ENCODE measurements at places on chromosomes 4 and X. TPM values are rescaled to one million over a fixed set of nuclear protein-coding genes. Genes with fewer than 3 reads are reported as not detected.

The MAOA gene
- 23.5 TPM for polyA plus RNA-seq

The AWAT1 gene
- polyA plus RNA-seq: not detected

The MSMO1 gene
- 151 TPM for polyA plus RNA-seq

The CXorf65 gene
- not detected for polyA plus RNA-seq

The EMCN gene
- polyA plus RNA-seq: 13.9 TPM

The CACNA1F gene
- 0.21 TPM for polyA plus RNA-seq

The CT45A2 gene
- not detected for polyA plus RNA-seq

DNA sequence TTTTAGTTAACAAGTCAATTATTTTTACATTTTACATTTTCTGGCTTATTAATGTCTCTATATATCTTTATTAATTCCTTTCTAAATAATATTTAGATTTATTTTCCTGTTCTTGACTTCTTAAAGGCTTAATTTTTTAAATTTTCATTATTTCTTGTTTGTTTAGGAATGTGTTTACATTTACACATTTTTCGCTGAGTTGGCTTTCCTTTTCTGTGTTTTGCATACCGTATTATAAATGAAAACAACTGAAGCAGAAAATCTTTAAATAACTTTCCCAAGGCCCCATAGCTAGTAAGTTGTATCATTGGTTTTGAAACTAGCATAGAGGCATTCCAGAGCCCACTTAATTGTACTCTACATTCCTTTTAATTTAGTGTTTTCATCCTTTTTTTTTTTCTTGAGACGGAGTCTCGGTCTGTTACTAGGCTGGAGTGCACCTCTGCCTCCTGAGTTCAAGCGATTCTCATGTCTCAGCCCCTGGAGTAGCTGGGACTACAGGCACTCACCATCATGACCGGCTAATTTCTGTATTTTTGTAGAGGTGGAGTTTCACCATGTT lies 261.6 kb downstream of the IQCM start:
- H3K27ac ChIP-seq: no peak overlapping the region
- no peak for DNase-seq
- H3K36me3 ChIP-seq: no peaks in the 10 kb centered on the region
- H3K4me3 ChIP-seq: no peak overlapping the region

GRCh38 chrX:45852884-45853283 lies 652.2 kb upstream of the DIPK2B start:
- peaks cover 8% of the 10 kb centered on the region for H3K27me3 ChIP-seq
- DNase-seq: no peak
- H3K36me3 ChIP-seq: no peaks in the 10 kb centered on the region
- no peak overlapping the region for H3K4me3 ChIP-seq
- no peak overlapping the region for H3K27ac ChIP-seq

GRCh38 chr4:26030780-26031179 lies 116.8 kb downstream of the SMIM20 start:
- no peaks in the 10 kb centered on the region for H3K36me3 ChIP-seq
- peaks cover 6% of the 10 kb centered on the region for H3K27me3 ChIP-seq
- no peak overlapping the region for H3K4me3 ChIP-seq
- peaks cover 16% of the 10 kb centered on the region for H3K4me1 ChIP-seq
- no peak for DNase-seq
- H3K27ac ChIP-seq: no peak overlapping the region

- H3K4me1 ChIP-seq: no peaks in the 10 kb centered on the region
- no peaks in the 10 kb centered on the region for H3K36me3 ChIP-seq
- no peak overlapping the region for H3K4me3 ChIP-seq
- no peak for DNase-seq
- H3K27me3 ChIP-seq: no peaks in the 10 kb centered on the region
These were observed 48.1 kb downstream of the PDGFC start for GRCh38 chr4:156923525-156923924.

DNA sequence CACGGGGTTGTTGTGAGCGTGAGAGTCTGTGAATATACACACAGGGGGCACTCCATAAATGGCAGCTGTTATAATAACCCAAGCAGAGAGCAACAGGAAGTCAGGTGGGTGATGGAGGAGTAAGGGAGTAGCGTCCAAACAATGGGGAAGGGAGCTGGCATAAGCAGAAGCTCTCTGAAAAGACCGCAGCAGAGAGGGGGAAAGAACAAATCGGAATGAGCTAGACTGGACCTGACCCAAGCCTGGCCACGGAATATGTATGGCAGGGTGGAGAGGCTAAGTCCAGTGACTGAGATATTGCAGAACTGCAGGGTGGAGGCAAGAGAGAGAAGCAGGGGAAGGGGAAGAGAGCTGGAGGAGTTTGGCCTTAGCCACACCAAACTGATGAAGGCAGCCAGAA lies 6.5 kb upstream of the GJB1 start:
- no peak overlapping the region for H3K27ac ChIP-seq
- no peaks in the 10 kb centered on the region for H3K27me3 ChIP-seq
- no peaks in the 10 kb centered on the region for H3K36me3 ChIP-seq
- no peaks in the 10 kb centered on the region for H3K4me1 ChIP-seq
- DNase-seq: no peak

- no peak for DNase-seq
- peaks cover 19% of the 10 kb centered on the region for H3K27me3 ChIP-seq
- H3K4me3 ChIP-seq: peak overlapping the region; percentile 26
- no peaks in the 10 kb centered on the region for H3K36me3 ChIP-seq
These were observed 15.5 kb upstream of the ESX1 start for GRCh38 chrX:104270212-104270611.

DNA sequence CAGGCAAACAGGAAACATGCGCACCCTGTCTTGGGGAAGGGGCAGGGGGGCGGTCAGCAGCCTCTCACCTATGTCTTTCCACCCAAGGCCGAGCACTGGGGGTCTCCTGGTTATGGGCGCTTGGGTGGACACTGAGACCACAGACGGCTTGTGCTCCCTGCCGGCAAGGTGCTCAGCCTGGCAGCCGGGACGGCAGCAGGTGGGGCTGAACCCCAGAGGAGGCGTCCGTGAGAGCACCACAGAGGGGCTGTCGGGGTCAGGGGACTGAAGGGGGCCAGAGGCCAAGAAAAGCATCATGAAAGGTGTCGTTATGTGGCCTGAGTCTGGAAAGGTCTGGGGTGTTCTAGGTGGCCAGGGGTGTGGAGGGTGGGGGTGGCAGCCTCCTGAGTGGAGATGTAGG lies 19.6 kb downstream of the DOK7 start:
- no peak overlapping the region for H3K4me3 ChIP-seq
- H3K27ac ChIP-seq: no peak overlapping the region
- no peak for DNase-seq
- peaks cover 19% of the 10 kb centered on the region for H3K27me3 ChIP-seq
- H3K36me3 ChIP-seq: peaks cover 10% of the 10 kb centered on the region

DNA sequence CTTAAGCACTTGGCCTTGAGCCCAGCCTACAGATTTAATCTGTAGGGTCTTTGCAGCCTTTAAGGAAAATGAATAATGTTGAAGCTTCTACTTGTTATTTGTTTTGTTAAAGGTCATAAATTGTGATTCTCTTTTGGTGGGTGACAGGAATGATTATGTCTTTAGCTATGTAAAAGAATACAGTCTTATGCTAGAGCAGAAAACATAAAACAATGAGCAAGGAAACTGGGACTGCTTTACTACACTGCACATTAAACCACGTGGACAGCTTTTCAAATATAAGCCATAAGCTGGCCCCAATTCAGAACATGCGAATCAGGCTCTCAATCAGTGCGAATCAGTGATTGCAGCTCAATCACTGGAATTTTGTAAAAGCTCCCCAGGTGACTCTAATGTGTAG lies 40.9 kb upstream of the TBC1D19 start:
- no peaks in the 10 kb centered on the region for H3K27me3 ChIP-seq
- DNase-seq: peak; percentile 14
- H3K36me3 ChIP-seq: no peaks in the 10 kb centered on the region

DNA sequence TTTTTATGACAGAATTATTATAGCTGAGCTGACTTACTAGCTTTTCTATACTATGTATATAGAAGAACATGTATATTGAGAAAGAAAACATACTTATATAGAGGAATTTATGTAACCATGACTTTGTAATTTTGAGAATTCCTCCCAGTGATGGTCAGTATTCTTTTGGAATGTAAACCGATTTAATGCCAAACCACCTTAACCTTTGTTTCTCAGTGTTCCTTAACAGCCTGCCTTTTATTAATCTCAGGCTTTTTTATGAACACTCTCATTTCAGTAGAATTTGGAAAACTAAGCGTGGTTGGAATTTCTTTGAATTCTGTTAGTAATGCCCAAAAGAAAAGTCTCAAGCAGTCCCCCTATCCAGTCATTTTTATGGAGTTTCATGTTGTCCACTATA lies 47.0 kb downstream of the MOSPD2 start:
- H3K27me3 ChIP-seq: peaks cover 16% of the 10 kb centered on the region
- DNase-seq: no peak
- no peak overlapping the region for H3K4me3 ChIP-seq
- H3K27ac ChIP-seq: no peak overlapping the region
- no peaks in the 10 kb centered on the region for H3K36me3 ChIP-seq
- H3K4me1 ChIP-seq: no peaks in the 10 kb centered on the region

DNA sequence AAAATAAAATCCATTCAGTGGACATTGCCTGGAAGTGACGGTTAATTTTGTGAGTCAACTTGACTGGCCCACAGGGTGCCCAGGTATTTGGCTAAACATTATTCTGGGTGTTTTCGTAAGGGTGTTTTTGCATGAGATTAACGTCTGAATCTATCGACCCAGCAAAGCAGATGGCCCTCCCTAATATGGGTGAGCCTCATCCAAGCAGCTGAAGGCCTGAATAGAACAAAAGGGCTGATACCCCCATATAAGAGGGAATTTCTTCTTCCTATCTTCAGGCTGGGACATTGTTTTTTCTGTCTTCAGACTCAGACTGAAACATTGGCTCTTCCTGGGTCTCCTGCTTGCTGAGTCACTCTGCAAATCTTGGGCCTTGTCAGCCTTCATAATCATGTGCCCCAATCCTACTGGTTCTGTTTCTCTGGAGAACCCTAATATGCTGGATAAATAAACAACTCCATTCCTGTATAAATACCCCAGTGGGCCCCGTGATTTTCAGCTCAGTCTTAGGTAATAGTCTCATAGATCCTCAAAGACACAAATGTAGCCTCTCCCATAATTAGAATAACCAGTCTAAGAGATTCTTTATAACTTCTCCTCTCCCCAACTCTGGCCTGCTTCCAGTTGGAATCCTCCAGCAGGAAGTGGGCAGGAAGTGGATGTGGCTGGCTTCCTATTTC lies 33.1 kb upstream of the DDX3X start:
- peaks cover 2% of the 10 kb centered on the region for H3K4me1 ChIP-seq
- no peak overlapping the region for H3K27ac ChIP-seq
- no peaks in the 10 kb centered on the region for H3K36me3 ChIP-seq
- no peak for DNase-seq
- no peak overlapping the region for H3K4me3 ChIP-seq
- H3K27me3 ChIP-seq: peaks cover 31% of the 10 kb centered on the region

GRCh38 chr4:47703008-47703407 lies 134.9 kb downstream of the CORIN start:
- H3K4me1 ChIP-seq: no peaks in the 10 kb centered on the region
- no peak overlapping the region for H3K27ac ChIP-seq
- no peaks in the 10 kb centered on the region for H3K27me3 ChIP-seq
- no peak overlapping the region for H3K4me3 ChIP-seq

DNA sequence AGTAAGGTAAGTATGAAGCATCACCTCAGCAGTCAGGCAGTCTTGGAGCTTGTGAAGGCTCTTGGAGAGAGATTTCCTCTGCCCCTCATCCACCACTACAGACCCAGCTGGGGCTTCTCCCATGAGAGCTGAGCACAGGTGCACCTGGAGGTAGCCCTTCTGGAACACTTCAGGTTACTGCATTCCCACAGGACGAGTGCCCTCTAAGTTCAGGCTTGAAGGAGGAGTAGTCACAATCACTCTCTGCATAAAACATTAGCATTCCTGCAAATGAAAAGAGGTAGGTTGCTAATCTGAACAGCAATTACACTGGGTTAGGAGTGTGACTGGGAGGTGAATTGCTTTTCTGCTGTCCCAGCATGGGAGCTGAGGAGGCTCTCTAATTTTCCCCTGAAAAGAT lies 308.8 kb downstream of the TEX13C start:
- no peak for DNase-seq
- H3K27me3 ChIP-seq: no peaks in the 10 kb centered on the region
- H3K4me3 ChIP-seq: no peak overlapping the region
- no peaks in the 10 kb centered on the region for H3K36me3 ChIP-seq
- no peak overlapping the region for H3K27ac ChIP-seq

GRCh38 chrX:71870208-71871098 lies 40.2 kb upstream of the NHSL2 start:
- DNase-seq: peak; percentile 4
- H3K36me3 ChIP-seq: no peaks in the 10 kb centered on the region
- no peaks in the 10 kb centered on the region for H3K4me1 ChIP-seq
- no peak overlapping the region for H3K27ac ChIP-seq
- no peaks in the 10 kb centered on the region for H3K27me3 ChIP-seq

DNA sequence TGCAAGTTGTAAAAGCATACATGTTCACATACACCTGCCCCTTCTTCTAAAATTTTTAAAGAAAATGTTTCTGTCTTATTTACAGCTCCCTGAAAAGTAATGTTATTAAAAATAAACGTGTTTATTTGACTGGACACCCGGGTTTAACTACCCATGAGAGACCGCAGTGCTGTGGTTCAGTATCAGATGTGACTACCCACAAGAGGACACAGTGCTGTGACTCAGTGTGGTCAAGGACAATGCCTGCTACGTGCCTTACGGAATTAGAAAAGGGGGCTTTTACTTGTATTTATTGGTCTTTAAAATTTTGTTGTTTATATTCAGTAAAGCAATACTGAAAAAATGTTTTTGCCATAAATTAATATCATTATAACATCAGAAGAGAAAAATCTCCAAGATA lies 641.4 kb downstream of the TRIML1 start:
- H3K4me1 ChIP-seq: no peaks in the 10 kb centered on the region
- no peak overlapping the region for H3K4me3 ChIP-seq
- H3K27me3 ChIP-seq: no peaks in the 10 kb centered on the region
- no peak for DNase-seq
- H3K36me3 ChIP-seq: no peaks in the 10 kb centered on the region
